Stimulated activated CD4-positive, alpha-beta T cell treated with anti-CD3 and anti-CD28 coated beads, Interleukin-15, amount 100 ng/mL, for 24 hours (primary cell): ENCODE measurements at places on chromosomes 7 and 10.

DNA sequence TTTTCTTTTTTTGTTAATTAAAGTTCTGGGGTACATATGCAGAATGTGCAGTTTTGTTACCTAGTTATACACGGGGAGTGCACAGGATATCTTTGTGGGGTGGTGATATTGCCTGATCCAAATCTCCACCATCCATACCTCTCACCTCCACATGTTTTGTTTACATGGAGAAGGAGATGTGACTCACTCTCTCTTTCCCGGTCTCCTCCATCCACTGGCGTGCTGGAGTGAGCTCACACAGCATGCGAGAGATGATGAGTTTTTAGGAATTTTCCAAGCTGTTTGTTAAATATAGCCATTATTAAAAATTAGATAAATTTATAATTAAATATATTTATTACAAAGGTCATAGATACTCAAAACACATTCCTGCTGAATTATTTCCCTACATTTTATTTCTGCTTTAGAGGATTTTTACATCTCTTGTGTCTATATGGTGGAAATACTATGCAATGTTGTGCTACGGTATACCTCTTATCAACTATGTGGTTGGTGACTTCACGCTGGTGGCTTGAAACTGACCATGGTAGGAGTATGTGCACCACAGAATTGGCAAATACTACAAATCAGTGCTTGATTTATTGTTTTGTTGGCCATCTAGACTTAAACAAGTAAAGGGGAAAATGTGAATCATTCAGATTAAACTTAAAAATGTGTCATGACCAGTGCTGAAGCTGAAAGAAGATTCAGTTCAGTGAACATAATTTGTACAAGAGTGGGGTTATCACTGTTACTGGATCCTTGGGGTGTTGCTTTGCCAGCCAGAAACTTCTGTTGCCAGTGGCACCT is 107.9 kb upstream of the FAM180A start:
- no peak for DNase-seq

DNA sequence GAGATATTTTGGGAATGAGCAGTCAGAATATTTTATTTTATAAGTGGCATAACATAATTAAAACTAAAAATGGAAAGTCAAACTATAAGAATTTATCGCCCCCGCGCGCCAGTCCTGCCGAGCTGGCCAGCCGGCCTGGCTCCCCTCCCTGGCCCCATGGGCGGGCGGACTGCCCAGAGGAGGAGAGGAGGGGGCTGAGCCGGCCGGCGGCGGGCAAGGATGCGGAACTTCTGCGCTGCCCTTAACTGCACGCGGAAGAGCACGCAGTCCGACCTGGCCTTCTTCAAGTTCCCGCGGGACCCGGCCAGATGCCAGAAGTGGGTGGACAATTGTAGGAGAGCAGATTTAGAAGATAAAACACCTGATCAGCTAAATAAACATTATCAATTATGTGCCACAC is 96.8 kb downstream of the DKK1 start:
- DNase-seq: no peak

- DNase-seq: peak; percentile 32
Observed at GRCh38 chr7:94395141-94396036, 694 bp downstream of the COL1A2 start.

DNA sequence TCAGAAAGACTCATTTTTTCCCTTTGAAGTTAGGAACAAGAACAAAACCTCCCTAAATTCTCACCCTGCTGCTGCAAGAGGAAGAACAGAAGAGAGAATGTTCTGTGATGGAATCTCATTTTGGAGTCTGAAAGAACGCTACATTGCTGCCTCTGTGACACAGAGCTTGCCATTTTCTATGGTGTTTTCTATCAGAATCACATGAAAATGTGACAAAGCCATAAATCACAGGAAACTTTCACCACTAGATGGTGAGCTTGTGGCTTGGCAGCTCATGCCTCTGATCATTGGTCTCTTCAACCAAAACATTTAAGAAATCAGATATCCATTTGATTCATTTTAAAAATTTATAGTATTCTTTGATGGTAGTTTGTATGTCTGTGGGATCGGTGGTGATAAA is 82.9 kb downstream of the CADPS2 start:
- DNase-seq: no peak

DNA sequence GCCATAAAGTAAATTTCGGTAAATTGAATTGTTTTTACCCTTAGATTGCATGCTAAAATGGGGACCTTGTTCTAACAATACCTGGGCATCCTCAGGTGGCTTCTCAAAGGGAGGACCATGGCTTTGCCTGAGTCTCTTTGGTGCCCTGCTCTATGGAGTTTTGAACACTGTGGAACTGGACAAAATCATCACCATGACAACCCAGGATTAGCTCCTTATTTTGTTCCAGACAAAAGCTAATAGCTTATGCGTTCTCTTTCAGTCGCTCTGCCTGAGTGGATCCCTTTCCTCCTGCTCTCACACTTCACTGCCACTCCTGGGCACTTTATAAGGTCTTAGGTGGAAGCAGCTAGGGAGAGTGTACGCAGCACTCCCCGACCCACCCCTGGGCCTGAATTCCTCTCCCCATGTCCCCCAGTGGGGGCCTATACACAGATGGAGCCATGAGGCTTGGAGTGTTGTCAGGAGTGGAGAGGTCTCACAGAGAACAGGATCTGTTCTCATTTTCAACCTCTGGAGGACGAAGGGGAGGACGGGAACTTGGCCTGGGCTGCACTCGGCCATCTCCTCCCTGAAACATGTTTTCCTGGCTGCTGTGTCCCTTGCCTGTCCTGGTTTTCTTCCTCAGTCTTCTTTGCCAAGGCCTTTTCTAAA is 19.0 kb downstream of the ADCYAP1R1 start:
- no peak for DNase-seq

GRCh38 chr7:135662373-135663114 is at the start of gene STMP1:
Gene STMP1 (plus strand): TSS chr7:135662514.
- peak; percentile 97 for DNase-seq

DNA sequence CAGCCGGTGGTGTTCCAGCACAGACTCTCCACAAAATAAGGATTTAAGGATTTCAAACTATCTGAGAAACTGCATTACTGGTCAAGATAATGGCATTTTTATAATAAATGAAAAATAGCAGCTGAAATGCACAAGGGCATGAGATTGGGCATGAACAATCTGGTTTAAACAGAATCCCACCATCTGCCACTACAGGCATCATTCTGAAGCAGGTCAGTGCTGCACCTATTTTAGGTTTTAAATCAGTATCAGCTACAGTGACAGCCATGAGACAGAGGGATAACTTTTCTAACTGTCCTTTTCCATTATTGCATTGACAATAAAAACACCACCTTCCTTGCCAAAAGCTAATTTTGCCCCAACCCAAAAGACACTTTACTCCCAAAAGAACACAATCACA is 186.8 kb downstream of the ETV1 start:
- DNase-seq: no peak

- DNase-seq: no peak
Observed at GRCh38 chr10:13470270-13470669, 58.5 kb downstream of the BEND7 start.

GRCh38 chr10:61081301-61081700 is 137.3 kb upstream of the RHOBTB1 start:
- DNase-seq: no peak

DNA sequence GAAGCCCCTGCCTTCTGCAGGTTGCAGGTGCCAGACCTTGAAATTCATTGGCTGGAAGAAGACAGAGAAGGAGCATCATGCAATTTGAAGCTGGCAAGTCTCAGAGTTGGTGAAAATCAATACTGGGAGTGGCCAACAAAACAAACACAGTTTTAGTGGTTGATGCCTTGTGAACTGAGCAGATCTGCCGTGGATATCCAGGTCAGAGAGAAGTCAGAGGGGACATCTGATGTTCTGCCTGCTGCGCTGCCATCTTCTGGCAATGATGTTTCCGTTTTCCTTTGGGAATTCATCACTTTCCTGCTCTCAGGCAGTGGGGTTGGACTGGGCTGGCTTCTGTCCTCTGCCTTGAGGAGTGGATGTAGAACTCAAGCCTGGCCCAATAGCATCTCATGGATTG is 132.0 kb downstream of the RPS24 start:
- DNase-seq: no peak

- no peak for DNase-seq
Observed at GRCh38 chr7:37251222-37251621, 197.4 kb downstream of the ELMO1 start.

GRCh38 chr10:95837356-95837776 is 70.4 kb upstream of the CC2D2B start:
- no peak for DNase-seq

DNA sequence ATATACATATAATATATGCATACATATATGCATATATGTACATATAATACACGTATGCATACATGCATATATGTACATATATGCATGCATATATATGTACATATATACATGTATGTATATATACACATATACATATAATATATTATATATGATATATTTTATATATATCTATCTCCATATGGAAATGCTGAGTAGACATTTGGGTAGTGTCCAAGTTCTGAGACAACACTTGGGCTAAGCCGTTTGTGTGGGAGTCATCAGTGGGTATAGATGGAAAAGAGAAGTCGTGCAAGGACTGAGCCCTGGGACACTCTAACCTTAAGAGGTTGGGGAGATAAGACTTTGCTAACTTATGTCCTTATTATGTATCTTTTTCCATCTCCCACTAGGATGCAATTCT is 165.2 kb upstream of the PODXL start:
- DNase-seq: no peak

DNA sequence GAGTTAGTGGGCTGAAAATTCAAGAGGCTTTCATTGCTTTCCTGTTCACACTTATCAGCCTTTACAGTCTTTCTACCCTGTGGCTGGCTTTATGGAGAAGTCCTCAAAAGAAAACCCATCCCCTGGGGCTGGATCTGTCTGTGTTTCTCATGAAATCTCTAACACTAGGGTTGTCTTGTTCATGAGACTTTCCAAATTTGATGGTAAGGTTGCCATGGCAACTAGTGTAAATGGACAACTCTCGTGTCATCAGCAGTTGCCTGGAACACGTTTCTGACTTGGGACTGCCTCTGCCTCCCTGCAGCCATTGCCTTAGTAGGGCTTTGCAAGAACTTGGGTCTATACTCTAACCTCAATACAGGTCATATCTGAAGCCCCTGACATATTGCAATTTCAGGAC is 35.8 kb upstream of the PLPP4 start:
- no peak for DNase-seq

DNA sequence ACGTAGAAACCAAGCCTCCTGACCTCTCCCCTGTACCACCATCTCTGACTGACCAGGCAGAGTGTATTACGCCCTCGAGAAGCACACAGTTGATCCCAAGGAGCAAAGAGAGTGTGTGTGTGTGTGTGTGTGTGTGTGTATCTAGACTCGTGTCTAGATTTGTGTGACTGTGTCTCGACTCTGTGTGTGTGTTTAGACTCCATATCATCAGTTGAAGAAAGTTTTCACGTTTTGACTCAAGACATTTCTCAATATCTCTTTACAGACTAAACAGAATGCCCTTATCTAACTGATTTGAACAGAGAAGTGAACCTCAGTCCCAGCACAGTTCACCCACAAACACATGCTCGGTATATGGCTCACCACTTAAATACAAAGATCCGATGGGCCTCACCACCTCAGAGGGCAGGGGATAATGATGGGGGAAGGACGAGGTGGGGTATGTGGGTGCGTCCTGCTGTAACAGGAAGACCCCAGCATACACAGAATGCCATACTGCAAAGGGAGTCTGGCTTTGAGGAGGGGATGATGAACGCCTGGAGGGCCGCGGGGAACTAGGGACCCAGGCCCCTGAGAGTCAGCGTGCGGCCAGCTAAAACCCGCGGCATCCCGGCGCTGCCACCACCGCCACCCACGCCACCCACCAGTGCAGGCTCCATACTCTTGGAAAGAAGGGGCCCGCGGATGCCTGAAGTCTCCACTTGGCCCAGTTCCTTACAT is 780 bp downstream of the ALDH18A1 start:
- DNase-seq: no peak

GRCh38 chr10:71297343-71297742 is 21.7 kb upstream of the SLC29A3 start:
- no peak for DNase-seq

DNA sequence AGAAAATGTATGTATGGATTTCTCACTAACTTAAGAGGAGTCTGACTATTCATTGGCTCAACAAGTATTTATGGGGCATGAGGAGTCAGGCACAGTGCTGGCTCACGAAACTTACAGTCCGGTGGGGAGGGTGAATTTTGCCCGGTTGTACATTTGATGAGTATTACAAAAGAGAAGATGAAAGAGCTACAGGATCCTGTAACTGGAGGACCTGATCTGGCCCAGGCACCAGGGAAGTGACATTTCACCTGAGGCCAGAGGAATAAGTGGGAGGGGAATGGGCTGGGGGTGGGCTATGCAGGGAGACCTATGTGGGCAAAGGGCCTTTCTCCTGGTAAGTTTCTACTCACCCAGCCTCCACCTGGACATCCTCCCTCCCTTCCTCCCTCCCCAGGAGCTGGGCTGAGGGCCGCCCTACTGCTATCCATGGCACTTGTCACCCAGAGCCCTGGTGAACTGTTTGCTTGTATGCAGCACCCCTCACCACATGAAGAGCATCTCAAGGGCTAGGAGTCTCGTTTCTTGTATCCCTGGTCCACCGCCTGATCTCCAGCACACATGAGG is 101.1 kb upstream of the ZNF438 start:
- DNase-seq: no peak

GRCh38 chr10:104796823-104797222 is 155.7 kb downstream of the SORCS3 start:
- DNase-seq: no peak

DNA sequence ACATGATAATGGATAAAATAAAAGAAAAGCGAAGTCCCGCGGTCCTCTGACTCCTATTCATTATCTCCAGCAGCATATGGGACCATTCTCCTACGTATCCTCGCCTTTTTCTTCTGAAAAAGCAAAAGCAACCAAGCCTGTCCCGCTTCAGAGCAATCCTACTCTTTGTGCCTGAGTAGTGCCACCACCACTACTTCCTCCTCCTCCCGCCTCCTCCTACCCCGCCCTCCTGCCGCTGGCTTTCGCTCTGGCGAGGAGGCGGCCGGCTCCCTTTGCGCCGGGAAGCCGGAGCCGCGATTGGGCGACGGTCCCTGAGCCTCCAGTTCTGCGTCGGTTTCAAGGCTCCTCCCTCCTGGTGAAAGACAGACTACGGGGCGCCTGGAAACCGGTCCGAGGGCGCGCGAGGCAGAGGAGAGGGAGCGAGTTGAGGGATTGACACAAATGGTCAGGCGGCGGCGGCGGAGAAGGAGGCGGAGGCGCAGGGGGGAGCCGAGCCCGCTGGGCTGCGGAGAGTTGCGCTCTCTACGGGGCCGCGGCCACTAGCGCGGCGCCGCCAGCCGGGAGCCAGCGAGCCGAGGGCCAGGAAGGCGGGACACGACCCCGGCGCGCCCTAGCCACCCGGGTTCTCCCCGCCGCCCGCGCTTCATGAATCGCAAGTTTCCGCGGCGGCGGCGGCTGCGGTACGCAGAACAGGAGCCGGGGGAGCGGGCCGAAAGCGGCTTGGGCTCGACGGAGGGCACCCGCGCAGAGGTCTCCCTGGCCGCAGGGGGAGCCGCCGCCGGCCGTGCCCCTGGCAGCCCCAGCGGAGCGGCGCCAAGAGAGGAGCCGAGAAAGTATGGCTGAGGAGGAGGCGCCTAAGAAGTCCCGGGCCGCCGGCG is at the start of gene FZD1:
Gene FZD1, plus strand, starts transcription at position 388 of the 878 bp plus-strand sequence. Its CDS starts 448 bp downstream, at position 836.
- DNase-seq: peak; percentile 86

GRCh38 chr10:5977471-5978229 is at the start of gene IL15RA:
Gene IL15RA (minus strand): TSS chr10:5977543. CDS start chr10:5977492, 51 bp downstream.
- peak; percentile 96 for DNase-seq

- DNase-seq: no peak
Observed at GRCh38 chr7:83161186-83161585, 1.5 kb downstream of the PCLO start.

- no peak for DNase-seq
Observed at GRCh38 chr7:1749351-1749863, 79.3 kb downstream of the ELFN1 start.

- DNase-seq: no peak
Observed at GRCh38 chr10:77867124-77867719, 59.3 kb downstream of the DLG5 start.

GRCh38 chr10:96229568-96230030 is 41.8 kb downstream of the BLNK start:
- peak; percentile 79 for DNase-seq
